ENCODE measurements at places on chromosomes 3 and 15.

GRCh38 chr3:107208796-107209195 lies 168.4 kb upstream of the CCDC54 start:
- DNase-seq, result no peak

- DNase-seq, result no peak
Measured at GRCh38 chr15:68543165-68544008, 35.4 kb upstream of the CORO2B start.

- no peak for DNase-seq
Measured at GRCh38 chr15:34613301-34613700, 29.9 kb upstream of the GOLGA8B start.

DNA sequence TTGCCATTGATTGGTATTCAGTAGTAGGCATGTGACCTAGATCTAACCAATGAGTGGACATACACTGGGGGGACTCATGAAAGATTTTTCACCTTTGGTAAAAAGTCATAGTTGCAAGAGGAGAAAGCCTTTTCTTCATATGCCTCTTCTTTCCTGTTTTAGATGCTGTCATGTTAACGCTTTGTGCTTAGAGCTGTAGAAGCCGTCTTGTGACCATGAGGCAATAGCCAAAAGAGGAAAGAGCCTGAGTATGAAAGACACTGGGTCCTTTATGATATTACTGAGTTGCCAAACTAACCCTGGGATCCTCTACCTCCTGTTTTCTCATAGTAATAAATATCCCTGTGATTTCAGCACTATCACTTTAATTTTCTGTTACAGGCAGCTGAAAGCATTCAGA lies 396.0 kb downstream of the FHIT start:
- no peak for DNase-seq

DNA sequence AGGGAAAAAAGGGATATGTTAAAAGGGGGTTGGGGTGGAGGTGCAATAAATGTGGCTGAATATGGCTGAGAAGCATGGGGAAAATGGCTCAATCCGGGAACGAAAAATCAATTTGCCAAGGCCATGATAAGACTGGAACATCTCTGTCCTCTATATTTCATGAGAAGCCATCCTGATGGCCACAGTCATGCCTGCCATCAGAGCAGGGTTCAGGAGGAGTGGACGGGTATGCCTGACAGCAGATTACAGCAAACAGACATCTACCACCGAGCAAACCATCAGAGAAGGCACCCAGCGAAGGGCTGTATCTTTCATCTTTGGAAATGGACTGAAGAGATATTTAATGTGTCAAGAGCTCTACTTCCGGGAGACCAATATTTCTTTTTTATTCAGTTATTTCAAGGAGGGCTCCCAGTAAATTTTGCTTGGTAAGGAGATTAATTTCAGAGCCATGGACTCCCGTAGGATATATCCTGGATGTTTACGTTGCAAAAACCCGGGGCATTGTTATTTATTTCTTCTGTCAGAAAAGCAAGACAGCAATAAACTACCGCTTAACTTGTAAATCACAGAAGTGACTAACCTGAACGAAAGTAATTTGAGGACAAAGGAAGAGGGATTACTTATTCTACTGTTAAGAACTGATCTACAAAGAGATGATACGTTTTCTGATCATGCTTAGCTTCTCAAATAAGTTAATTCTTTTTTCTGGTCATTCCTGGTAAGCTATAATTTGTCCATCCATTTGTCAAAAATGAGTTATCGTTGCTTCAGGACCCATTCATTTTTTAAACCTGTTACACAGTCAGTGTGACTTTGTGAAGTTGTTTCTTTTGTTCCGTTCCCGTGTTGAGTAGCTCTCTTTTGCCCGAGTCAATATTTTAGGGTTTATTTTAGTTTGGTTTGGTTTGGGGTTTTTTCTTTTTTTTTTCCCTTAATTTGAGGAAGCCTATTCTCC lies 80.6 kb upstream of the CHD2 start:
- DNase-seq, result no peak
